Activated T-cell treated with anti-CD3 and anti-CD28 coated beads for 1 hour (primary cell): ENCODE measurements at places on chromosomes 4 and X.

- DNase-seq: no peak
Observed at GRCh38 chrX:154349979-154350378, 24.5 kb downstream of the FLNA start.

- peak; percentile 9 for DNase-seq
Observed at GRCh38 chrX:48826135-48826875, at the start of gene ERAS. Gene ERAS, plus strand, starts transcription at chrX:48826513. Its CDS starts 2,611 bp downstream, at chrX:48829124.

DNA sequence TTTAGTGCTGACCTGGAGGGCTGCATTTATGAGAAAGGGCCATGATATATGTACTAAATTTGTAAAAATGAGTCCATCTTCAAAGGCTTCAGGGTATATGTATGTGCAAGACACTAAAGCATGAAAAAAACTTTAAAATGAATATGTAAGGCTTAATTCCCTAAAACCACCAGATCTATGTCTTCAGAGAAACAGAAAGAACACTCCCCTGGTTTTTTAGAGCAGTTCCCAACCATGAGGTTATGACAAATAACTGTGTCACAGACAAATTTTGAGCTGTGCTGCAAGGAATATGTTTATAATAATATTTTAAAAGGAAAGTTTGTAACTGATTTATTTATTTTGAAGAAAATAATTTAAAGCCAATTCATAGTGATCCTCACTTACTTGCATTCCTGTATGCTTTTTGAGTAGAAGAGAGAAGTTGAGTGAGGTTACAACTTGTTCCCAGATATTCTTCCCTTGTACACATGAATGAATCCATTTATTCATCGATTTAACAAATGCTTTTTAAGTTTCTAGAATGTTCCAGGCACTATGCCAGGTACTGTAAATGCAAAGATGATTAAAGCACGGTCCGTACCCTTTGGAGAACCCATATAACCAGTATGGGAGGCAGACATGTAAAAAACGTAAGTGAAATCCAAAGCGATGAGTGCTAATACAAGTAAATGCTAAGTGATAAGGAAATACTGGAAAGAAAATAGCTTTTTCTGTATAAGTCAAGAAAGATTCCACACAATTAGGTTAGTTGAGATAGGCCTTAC is 295.2 kb upstream of the DIAPH2 start:
- DNase-seq: no peak

- no peak for DNase-seq
Observed at GRCh38 chr4:165700855-165701254, 172.2 kb upstream of the TLL1 start.

DNA sequence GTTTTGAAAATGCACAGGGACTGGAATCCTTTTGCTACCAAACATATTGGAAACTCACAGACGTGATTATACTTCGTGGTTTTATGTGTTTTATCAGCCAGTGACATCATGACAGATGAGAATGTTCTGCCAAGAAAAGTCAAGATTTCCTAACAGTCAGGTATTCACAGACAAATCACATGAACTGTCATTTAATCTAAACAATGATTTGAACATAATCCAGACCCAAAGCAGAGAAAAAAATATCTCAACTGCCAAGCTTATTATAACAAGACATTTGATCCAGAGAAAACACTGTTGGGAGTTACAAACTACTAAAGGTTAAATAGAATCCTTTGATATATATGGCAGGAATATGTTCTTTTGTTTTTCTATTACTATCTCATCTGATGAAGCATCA is 635.9 kb upstream of the FRG1 start:
- no peak for DNase-seq

GRCh38 chrX:100625985-100626491 is 10.6 kb downstream of the TSPAN6 start:
- DNase-seq: no peak

GRCh38 chr4:19214591-19215186 is 1037.0 kb upstream of the SLIT2 start:
- no peak for DNase-seq

DNA sequence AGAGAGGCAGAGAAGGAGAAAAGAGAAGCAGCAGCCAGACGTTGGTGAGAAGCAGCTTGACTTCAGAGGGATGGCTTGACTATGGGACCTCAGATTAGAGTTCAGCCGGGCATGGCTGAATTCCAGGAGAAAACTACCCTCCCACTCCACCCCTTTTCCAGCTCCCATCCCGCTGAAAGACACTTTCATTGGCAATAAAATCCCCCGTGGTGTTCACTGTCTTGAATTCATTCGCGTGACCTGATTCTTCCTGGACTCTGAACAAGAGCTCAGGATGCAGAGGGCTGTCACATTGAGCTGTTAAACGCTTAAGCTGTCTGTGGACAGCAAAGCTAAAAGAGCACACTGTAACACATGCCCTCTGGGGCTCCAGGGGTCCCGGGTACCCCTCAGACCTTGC is 1575.3 kb upstream of the AGA start:
- DNase-seq: no peak

DNA sequence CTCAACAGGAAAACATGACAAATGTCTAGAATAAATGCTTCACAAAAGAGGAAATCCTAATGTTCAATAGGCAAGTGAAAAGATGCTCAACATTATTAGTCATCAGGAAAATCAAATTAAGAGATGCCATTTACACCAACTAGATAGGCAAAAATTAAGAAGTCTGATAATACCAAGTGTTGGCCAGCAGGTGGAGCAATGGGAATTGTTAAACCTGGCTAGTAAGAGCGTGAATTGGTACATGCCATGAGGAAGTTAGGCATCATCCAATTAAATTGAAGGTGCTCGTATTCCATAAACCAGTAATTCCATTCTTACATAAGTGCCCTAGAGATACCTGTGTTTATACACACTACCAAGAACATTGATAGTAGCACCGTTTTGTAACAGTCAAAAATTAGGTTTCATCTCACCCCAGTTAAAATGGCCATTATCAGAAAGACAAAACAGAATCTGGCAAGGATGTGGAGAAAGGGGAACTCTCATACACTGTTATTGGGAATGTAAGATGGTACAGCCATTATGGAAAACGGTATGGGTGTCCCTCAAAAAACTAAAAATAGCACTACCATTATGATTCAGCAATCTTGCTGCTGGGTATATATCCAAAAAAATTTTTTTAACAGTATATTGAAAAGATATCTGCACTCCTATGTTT is 14.0 kb upstream of the ZCCHC18 start:
- DNase-seq: peak; percentile 28

DNA sequence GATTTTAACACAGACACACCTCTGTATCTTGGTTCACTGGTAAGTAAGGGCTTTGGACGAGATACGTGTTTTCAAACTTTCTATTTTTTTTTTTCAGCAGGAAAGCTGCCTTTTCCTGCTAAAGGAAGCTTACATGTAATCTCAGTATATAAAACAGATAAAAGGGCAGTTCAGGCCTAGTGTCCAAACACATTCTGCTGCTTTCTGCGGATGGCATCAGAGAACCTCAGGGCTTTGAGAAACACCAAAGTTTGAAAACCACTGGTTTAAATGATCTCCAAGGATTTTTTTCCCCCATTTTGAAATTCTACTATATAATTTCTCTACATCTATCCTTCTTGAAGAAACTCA is 76.0 kb downstream of the ZAR1 start:
- DNase-seq: no peak

GRCh38 chrX:136039968-136040367 is 54.7 kb downstream of the SLC9A6 start:
- DNase-seq: no peak

- peak; percentile 0 for DNase-seq
Observed at GRCh38 chrX:140091125-140091886, 126.0 kb upstream of the CXorf66 start.
